ENCODE measurements at places on chromosomes 2 and 18.

- DNase-seq = no peak
Measured at GRCh38 chr2:14134771-14135170, 497.7 kb upstream of the LRATD1 start.

DNA sequence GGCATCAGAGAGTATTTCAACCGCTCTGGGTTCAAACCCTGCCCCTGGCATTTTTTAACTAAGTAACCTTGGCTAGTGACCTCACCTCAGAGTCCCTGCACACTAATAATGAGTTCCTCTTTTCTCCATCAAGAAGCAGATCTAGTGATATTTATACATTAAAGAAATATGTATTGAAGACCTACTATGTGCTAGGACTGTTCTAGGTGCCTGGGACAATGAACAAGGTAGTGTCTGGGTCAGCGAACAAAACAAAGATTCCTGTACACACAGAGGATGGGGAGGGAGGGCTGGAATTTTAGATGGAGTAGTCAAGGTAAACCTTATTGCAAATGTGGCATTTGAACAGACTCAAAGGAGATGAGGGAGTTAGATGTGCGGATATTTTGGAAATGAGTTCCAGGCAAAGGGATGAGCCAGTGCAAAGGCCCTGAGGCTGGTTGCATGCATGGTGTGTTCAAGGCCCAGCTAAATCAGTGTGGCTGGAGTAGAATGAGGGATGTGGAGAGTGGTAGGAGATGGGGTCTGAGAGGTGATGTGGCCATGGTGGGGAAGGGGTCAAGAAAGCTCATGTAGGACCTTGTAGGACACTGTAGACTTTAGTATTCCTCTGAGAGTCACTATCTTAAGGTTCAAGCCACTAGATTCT lies 57.6 kb upstream of the FZD7 start:
- DNase-seq = no peak

DNA sequence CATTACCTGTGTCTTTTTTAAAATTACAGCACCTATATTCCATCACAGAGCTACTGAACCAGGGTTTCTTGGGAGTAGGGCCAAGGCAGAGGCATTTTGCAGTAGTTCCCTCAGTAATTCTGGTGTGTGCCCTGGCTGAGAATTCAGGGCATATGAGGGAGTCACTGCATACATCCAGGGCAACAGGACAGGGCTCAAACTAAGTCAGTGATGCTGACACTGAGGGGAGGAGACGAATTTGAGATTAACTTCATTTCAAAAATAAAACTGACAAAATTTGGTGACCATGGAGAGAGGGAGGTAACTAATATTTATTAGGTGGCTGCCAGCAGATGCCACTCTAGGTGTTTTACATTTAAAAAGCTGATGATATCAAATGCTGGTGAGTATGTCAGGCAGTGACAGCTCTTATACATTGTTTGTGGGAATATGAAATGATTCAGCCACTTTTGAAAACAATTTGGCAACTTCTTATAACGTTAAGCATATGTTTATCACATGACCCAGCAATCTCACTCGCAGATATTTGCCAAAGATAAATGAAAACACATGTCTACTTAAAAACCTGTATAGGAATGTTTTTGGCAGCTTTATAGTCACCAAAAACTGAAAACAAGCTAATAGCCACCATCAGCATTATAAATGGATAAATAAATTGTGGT lies 20.3 kb downstream of the STRADB start:
- no peak for DNase-seq

DNA sequence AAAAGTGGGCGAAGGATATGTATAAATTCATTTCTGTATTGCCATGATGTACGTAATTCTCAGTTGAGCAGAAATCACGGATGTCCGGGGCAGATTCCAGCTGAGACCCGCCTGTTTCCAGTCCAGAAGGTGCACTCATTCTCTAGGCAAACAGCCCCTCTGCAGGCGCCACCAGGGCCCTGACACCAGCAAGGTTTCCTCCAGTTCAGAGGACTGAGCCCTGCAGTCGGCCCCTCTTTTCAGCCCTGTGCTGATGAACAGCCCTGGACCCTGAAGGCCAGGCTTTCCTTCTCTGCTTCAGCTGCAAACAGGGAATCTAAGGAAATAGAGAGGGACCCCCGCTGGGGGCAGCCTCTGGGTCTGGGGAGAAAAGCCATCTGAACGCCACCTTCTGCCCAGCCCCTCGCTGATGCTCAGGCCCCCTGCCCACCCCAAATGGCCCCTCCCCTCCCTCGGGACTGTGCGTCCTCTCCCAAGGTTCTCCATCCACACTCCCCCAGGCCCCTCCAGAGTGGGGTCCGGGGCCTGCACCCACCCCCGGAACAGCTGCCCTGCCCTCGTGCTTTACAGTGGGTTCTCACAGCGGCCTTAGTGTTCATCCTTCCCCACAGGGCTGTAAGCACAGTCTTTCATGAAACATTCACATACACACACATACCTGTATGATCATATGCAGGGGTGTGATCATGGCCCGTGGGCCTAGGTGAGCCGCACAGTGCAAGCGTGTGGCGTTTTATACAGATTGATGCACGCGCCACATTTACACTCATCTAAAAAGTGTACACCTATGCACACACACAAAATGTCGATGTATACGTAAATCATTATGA lies 12.1 kb downstream of the COPS9 start:
- DNase-seq = no peak

- peak; percentile 82 for DNase-seq
Measured at GRCh38 chr18:48948112-48949049, 2.4 kb downstream of the SMAD7 start.

- peak; percentile 42 for DNase-seq
Measured at GRCh38 chr18:3596637-3597384, 146.8 kb downstream of the TGIF1 start.

- DNase-seq = no peak
Measured at GRCh38 chr2:66240286-66240685, 194.6 kb upstream of the MEIS1 start.

- DNase-seq = no peak
Measured at GRCh38 chr18:11909061-11909455, 941 bp upstream of the MPPE1 start.
